Fibroblast of skin of back (primary cell): ENCODE measurements at places on chromosomes 1 and 21.

GRCh38 chr1:173669491-173669941, at the start of gene ANKRD45:
Gene ANKRD45 (minus strand): TSS chr1:173669851. CDS start chr1:173659418, 10,433 bp downstream.
- DNase-seq, result peak; percentile 46

- peak; percentile 37 for DNase-seq
Measured at GRCh38 chr1:96367791-96368190, 353.8 kb upstream of the PTBP2 start.

DNA sequence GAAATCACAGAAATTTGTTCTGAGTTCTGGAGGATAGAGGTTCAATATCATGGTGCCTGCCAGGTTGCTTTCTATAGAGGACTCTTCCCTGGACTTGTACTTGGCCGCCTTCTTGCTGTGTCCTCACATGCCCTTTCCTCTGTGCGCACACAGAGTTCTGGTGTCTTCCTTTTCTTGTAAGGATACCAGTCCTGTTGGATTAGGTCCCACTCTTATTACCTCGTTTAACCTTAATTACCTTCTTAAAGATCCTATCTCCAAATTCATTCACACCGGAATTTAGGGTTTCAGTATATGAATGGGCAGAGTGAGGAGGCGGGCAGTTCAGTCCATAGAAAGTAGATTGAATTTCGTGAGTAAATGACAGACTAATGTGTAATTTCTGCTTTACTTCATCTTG, 413.9 kb downstream of the NCAM2 start:
- DNase-seq, result no peak

- no peak for DNase-seq
Measured at GRCh38 chr1:243316366-243316989, 60.6 kb downstream of the SDCCAG8 start.

- DNase-seq, result no peak
Measured at GRCh38 chr1:47875831-47876586, 121.2 kb downstream of the TRABD2B start.

DNA sequence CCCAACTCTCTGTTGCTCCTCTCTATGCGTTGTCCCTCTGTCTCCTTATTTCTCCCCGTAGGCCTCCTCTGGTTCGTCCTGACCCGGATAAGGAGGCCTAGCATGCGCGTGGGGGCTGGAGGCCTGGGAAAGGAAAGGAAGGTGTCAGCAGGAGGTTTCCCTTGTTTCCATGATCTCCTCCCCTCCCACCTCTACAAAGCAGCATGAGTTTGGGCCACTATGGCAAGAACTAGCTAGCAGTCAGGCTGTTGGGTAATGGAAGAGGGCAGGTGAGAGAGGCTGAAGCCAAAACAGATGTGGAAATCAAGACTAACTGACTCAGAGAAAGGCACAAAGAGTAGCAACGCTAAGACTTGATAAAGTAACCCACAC, 687 bp upstream of the SEMA6C start:
- no peak for DNase-seq

DNA sequence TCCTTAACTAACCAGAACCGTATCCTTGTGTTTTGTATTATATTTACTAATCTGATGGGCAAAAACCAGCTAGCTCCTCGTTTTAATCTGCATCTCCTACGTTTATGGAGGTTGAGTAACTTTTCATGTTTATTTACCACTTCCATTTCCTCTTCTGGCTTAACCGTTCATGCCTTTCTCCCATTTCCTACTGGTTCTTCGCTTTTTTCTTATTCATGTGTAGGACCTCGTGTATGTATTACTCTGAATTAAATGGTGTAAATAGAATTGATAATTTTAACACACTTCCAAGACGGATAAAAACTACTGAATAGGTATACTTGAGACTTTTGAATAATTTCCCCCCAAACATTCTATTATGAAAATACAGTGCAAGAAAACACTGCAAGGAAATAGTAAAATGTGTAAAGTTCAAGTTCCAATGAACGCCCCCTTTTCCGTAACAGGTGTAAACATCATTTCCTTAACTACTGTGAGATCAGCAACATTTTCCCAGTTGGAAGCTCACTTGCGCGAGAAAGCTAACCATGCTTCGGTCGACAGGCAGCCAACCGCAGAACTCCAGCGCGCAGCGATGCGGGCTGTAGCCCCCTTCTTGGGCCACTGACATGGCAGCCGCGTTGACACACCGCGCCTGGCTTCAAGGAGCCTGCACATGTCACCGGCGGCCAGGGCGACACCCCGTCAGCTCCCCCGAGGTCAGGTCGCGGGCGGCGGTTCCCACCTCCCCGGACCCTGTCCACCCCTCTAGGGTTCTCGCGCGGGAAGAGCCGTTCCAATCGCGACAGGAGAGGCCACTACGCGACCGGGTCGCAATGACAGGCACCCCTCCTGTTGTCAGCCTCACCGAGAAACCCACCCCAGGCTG, 816 bp downstream of the EDEM3 start:
- DNase-seq, result peak; percentile 25

DNA sequence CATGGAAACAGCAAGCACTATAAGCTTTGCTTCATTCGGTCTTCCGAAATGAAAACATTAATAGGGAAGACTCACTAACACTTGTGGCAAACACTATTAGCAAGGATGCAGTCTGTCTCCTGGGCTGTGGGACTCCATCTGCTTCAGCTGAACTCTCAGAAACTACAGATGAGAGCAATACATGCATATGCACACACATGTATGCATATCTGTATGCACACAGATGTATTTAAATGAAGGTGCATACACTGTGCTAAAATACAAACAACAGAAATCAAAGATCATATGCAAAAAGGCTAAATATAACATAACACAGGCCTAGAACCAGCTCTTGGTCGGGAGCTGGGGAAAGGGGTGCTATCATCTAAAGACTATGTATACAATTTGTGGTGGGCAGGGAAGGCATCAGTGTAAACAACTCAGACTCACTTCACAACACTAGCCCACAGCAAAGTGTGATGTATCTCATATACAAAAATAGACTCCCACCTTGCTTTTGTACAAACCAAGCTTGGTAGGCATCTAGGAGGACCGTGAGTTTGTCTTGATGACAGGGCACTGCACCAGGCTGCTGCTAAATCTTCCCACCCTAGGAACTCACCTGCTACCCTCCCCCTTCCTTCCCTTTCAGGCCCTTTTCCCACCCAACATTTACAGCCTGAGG, 32.8 kb downstream of the CDC7 start:
- DNase-seq, result no peak

DNA sequence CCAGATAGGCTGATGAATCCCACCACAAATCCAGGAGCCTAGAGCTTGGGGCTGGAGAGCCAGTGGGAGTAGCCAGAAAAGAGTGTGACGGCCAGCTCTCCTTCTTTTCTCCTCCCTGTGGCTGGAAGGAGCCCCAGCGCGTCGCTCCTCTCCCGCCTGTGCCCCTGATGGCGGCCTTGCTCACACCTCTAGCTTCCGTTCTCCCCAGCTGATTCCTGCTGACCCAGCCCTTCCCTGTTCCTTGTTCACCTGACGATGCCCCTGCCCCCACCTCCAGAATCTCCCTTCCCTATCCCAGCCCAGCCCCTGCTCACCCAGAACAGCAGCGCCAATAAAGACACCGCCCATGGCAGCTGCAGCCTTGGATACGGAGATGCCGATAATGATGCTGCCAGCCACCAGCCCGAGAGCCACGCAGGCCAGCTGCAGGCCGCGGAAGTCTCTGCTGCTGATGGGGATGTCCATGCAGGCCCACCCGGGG, 656 bp downstream of the KNCN start:
- no peak for DNase-seq

DNA sequence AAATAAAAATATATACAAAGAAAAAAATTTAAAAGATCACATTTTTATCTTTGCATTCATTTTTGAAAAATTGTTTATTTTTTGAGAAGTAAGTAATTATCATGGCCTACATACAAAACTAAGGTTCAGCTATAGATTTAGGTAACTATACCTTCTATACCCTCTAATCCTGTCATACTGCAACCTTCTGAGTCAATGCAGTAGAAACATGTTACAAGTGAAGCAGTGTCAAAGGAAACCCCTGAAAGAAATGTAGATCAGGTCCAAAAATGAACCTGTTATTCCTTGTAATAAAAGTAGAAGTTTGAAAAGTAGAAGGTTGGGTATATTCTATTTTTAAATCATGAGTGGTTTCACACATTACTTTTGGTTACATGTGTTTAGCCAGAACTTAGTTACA, 51.3 kb downstream of the PTGS2 start:
- no peak for DNase-seq

DNA sequence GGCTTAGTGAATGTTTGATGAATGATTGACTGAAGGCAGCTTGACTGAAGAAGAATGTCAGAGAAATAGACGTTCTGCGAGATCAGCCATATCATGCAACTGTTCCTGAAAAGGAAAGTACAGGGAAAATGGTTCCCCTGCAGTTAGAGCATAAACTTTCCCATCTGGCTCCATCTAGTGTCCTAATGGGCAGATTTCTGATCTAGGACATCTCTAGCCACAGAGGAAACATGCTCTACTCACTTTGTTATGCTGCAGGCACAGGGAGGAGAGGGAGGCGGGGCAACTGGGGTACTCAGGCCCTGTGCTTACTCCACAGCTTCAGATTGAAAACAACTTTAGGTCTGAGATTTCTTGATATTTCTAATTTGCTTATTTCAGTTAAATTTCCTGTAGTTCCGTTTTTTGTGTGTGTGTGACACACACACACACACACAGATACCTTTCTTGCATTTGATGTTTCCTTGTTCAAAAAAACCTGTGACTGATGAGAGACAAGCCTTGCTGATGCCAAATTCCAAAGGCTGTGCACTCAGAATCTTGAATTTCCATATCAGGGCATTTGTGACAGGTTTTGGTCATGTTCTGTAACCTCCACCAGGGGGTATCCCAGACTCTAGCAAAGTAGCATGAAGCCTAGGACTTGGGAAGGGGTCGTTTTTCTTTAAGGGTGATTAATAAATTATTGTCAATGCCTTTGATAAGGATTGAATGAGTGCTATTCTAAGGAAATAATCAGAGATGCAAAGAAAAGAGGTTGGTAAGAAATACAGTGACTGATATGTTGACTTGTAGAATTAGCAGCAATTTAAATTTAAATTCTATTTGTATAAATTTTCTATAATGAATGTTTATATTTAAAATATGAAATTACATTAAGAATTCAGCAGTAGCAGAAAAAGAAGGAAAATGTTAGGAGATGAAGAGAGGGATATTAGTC, 139.7 kb upstream of the BEND5 start:
- peak; percentile 84 for DNase-seq

DNA sequence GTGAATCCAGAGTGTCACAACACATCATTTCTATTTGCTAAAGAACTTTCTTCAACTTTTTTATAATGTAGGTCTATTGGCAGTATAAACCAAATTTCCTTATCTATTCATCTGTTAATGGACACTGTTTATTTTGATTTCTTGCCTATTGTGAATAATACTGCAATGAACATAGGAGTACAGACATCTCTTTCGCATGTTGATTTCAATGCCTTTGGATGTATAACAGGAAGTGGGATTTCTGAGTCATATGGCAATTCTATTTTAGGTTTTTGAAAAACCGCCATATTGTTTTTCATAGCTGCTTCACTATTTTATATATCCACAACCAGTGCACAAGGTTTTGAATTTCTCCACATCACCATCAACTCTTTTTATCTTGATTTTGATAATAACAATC, 198.7 kb downstream of the KCNT2 start:
- peak; percentile 59 for DNase-seq

GRCh38 chr1:228076796-228077430, 5.6 kb upstream of the ARF1 start:
- DNase-seq, result no peak

DNA sequence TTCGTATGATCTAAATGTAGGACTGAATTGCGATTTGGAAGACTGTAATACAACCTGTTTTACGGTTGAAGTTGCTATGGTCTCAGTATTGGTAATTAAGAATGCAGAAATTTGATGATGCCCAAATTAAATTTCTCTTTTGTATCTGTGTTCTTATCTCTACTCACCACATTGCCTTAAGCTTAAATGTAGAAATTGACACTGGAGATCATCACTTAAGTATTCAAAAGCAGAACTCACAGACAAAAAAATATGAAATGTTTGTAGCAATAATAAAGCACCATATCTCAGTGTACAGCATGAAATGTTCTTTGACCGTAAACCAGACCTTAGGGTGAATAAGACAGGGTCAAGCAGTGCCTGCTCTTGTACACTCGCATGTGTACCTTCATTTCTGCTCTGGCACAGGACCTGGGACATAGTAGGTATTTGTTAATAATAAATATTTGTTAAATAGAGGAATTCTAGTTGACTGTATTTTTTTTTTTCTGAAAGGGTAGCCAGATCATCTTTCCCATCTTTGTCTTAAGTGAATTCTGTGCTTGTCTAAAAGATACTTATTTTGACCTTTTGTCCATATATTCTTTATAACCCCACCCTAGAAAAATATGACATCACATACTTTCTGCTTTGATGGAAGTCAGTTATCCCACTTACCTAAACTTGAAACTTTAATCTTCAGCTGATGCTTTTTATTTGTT, 1.5 kb downstream of the CDC7 start:
- DNase-seq, result no peak

- peak; percentile 96 for DNase-seq
Measured at GRCh38 chr1:50959913-50960844, at the start of gene FAF1. Gene FAF1 (minus strand): TSS chr1:50960267. CDS start chr1:50959811, 456 bp downstream.

DNA sequence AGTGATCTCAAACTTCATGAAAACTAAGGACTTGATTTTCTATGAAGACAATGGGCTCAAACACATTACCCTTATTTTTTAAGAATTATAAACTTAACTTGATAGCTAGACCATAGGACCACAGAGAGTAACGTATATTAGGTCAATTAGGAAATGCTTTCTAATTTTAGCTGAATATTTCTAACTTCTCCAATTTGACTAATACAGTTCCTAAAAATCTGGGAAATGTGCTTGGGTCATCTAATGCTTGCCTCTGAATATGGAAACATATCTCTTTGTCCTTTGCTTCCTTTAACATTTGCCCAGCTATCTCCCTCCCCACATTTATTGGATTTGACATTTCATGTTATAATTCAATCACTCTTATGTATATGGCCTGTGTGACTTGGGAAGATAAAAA, 141.4 kb downstream of the LHX8 start:
- no peak for DNase-seq

GRCh38 chr21:37618081-37618480, 251.5 kb downstream of the DYRK1A start:
- DNase-seq, result no peak

DNA sequence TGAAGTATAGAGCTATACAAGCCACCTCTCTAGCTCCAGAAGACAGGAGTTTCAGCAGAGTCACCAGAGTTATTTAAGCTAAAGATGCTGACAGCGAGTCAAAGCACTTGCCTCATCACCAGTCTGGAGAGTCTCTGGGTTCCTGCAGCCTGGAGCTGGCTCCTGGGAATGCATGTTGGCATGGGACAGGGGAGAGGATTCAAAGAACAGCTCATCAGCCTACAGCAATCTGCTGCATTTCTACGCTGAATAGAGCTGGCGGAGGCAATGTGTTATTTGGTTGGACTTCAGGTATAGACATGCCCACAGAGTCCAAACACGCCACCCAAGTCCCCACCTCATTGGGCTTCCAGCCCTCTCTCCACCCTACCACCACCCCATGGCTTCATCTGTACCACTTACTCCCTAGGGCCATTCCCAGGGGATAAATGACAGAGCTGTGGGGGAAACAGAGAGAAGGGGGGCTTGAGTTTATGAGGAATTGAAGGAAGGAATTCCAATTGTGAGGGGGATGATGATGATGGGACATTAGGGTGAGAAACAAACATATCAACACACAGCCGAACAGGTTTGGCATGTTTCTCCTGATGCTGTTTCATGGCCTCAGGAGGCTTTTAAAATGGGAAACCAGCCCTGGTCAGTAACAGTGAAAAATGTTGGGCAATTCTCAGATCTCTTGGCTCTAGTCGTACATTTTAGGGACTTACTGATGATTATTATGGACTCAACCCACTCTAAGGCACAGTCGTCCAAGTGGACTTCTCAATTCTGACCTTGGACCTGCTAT, 58.4 kb downstream of the PLEKHA6 start:
- no peak for DNase-seq
